ENCODE measurements at places on chromosomes 2 and 18. TPM values are rescaled to one million over a fixed set of nuclear protein-coding genes. Genes with fewer than 3 reads are reported as not detected.

Gene ZNF396
- total RNA-seq: 0.70 TPM

Gene SCN3A
- 0.95 TPM for total RNA-seq

- no peak for DNase-seq
Measured at GRCh38 chr18:59478591-59478990, 119.5 kb upstream of the LMAN1 start.

Gene SNRPD1
- total RNA-seq: 24.9 TPM

GRCh38 chr2:170341684-170342623 is 164.0 kb downstream of the MYO3B start:
- DNase-seq: no peak

GRCh38 chr2:112010751-112011150 is 44.3 kb upstream of the TMEM87B start:
- no peak for DNase-seq

- DNase-seq: no peak
Measured at GRCh38 chr2:216557413-216557812, 58.8 kb downstream of the RPL37A start.

Gene ING5
- 16.5 TPM for total RNA-seq

DNA sequence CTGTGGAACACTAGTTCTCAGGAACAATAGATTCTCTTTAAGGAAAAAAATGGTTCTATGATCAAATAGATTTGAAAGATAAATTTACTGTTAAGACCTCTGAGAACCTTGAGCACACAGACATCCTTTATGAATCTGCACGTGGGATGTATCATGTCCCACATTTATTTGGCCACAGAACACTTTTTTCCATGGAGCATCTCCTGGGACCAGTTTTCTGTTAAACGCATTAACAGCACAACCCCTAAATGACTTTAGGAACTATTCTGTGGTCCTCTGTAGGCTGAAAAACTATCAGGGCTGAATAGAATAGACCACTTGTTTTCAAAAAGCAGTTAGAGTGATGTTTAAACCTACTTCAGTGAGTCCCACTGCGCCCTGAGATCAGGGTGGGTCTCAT is 132.2 kb upstream of the PID1 start:
- DNase-seq: no peak

Gene PLCL1
- 96.2 TPM for total RNA-seq

DNA sequence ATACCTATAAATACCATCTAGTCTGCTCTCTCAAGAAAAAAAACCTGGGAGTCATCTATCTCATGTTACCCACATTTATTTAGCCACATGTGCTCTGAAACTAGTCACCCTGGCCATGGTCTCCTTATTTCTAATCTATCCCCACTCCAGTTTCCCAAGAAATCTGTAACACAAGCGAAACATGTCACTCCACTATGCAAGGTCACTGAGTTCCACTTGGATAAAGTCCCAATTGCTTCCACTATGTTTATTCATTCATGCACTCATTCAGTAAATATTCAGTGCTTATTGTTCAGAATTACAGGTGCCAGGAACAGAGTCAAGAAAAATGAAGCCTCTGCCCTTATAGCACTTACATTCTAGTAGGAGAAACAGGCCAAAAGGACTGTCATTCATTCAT is 369.4 kb upstream of the CYRIA start:
- no peak for DNase-seq

- no peak for DNase-seq
Measured at GRCh38 chr18:78934551-78935225, 44.9 kb upstream of the SALL3 start.

GRCh38 chr18:74457725-74458421 is 765 bp upstream of the DIPK1C start:
- no peak for DNase-seq

Gene COL4A4
- 13.6 TPM for total RNA-seq

All from Right ventricle myocardium inferior (tissue), 1 donor.